ENCODE measurements at places on chromosomes 2 and 18.
A peak's percentile ranks its signal among the peaks of the same experiment; 100 is the strongest.

DNA sequence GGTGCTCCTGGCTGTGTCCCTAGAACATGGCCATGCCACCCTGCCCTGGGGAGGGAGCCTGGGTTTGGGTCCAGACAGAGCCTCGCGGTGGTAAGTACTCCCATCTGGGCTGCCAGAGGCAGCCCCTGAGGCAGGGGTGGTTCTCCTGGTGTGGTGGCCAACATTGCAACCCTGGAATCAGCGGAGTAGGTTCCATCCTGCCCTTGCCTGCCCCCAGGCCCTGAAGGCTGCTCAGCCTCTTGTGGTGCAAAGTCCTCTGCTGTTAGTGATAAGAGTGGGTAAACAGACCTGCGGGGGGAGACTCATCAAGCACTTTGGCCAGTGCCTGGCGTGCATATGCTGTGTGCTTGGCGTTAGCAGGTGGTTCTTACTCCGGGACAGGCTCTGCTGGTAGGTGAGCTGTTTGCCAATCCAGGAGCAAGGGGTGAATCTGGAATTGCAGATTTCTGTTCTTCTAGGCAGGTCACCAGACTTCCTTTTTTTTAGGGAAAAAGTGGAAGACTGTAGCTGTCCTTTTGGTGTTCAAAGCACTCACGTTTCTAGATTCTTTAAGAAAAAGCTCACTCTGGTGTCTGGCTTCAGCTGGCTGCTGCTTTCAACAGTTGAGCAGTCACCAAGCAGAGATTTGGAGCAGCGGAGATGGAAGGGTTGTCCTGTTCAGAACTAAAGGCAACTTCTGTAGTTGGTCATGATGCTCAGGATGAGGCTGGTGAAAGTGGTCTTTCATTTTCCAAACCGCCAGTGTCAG, 3.2 kb downstream of the CNNM3 start:
- DNase-seq = no peak

GRCh38 chr2:136362676-136363390, 244.9 kb upstream of the CXCR4 start:
- no peak for DNase-seq

DNA sequence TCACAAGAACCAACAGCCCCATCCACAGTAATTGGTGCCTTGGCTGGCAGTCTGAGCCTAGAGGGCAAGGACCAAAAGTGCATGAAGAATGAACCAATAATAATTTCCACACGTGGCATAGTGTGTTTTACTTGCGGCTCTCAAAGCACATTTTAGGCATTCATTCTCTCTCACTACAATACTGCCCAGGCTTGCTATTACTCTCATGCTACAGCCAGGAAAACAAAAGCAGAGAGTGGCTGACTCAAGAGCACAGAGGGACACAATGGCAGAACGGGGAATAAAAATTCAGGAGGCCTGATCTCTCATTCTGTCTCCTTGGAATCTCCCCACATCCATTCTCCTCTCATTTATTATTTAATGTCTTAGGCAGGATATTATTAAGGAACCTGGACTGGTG, 57.0 kb upstream of the NOL4 start:
- DNase-seq = no peak

GRCh38 chr2:74536166-74536950, 6.6 kb downstream of the HTRA2 start:
- no peak for DNase-seq

DNA sequence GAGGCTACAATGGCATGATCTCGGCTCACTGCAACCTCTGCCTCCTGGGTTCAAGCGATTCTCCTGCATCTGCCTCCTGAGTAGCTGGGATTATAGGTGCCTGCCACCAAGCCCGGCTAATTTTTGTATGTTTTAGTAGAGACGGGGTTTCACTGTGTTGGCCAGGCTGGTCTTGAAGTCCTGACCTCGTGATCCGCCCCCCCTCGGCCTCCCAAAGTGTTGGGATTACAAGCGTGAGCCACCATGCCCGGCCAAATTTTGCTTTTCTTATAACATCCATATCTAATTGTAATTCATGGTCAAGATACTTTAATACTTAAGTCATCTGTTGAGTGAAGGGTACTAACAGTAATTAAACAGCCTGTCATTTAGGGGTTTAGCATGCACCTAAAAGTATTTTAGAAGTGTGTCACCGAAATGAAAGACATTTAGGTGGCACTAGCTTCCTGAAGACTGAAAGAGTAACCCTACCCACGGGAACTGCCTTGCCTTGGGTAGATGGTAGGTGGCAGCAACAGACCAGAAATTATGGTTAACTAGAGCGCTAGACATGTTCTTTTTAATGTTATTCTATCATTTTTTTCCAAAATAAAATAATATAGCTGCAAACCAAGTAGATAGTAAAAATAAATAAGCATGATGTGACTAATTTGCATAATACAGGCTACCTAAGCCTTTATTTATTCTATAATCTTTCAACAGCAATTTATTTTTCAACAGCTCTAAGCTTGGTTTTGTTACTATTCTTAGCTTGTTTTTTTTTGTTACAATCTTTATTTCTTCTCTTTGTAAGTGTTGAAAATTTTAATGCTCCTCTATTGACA, 8.6 kb upstream of the ACYP2 start:
- DNase-seq = peak; percentile 23

DNA sequence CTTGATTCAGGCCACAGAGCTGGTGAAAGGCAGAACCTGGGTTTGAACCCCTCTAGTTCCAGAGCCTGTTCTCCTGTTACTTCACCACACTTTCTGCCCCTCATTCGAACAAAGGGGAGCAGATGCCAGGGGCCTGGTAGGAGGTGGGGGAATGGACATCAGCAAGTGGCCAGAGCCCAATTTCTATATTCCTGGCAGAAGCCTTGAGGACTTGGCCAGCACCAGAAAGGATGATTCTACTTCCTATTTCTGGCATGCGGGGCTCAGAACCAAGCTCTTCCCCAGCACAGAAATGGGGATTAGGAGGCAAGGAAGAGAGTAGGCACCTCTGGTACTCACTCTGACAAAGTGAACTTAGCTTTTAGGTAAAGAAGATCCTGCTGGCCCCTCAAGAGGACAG, 49.3 kb downstream of the ADD2 start:
- DNase-seq = no peak

DNA sequence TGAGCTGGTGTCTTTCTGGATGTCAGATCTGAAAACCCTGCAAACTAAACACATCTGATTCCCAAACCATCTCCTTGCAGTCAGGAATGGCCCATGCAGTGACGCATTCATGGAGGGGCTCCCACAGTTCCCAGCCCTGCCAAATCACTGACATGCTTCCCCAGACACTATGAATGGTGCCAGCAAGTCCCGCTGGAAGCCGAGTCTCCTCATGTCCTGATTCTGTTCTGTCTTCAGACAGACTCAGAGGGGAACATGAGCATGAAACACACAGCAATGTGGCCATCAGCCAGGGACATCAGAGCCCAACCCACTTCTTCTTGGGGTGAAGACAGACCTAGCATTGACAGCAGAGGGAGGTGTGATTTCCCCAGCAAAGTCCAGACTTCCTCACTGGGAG, 83.7 kb downstream of the TTC32 start:
- DNase-seq = no peak

DNA sequence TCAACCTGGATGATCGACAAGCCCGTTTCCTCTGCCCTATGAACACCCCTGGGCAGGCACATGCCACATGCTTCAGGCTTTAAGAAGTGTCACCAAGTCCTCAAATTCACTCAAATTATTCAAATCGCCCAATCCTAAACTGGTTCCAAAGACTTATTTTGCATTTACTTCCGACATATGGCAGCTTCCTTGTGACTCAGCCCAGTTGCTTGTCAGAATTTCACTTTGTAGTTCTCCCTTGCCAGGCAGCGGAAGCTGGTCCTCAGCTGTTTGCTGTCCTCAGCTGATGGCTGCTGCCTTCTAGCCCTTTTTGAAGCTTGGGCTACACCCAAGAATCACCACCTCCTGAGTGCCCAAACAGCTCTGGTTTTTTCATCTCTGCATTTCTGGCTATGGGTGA, 105.4 kb upstream of the LMAN1 start:
- DNase-seq = no peak

DNA sequence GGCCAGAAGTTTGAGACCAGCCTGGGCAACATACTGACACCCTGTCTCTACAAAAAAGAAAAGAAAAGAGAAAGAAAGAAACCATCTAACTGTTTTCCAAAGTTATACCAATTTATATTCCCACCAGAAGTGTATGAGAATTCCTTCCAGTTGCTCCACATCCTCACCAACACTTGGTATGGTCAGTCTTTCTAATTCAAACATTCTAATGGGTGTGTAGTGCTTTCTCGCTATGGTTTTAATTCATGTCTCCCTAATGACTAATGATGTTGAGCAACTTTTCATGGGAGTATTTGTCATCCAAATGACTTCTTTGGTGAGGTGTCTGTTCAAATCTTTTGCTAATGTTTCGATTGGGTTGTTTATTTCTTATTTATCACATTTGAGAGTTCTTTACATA, 10.5 kb upstream of the B3GNT7 start:
- no peak for DNase-seq

DNA sequence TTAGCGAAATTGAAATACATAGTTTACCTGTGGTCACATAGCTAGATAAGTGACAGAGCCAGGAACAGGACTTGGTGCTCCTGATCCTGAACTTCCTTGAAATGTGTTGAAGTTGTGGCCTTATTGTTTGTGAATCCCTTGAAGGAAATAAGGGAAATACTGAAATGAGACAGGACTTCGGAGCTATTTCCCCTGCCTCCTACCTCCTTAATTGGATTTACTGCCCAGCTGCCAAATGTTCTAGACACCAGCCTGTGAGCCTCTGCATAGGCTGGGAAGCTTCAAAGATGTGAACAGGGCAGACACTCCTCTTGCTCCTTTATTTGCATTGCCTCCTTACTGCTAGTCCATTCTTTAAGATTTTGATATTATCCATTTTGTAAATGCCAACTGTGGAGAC, 135.2 kb downstream of the PRPF40A start:
- no peak for DNase-seq

DNA sequence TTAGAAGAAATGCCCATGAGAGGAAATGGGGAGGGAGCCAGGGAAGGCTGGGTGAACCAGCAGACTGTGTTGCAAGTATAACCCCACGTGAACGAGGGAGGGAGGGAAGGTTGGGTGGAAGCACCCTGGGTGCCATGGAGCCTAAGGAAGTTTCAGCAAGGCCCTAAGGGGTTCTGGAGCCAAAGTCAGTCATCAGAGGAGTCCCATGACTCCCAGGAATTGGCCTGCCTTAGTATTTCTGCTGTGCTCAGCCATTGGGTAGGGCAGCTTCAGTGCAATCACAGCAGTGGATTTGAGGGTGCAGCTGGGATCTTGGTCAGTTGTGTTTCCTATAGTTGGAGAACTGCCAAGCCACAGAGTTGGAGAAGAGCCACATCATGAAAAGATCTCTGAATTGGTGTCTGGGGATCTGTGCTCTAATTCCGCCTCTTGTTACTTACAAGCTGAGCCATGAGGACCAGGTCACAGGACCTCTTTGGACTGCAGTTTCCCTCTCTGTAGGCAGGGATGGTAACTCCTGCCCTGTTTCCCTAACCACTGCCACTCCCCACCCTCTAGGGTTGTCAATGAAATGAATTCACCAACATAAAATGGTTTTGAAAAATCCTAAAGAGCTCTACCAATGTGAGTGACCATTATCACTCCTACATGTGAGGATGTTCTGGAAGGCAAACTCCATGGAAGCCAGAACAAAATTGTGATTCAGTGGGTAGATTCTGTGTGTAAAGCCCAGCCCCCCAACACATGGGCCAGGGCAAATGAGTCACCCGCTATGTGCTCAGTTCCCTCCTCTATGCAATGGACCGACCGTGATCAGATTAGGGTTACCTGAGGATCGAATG, 108.9 kb downstream of the CLIP4 start:
- no peak for DNase-seq

DNA sequence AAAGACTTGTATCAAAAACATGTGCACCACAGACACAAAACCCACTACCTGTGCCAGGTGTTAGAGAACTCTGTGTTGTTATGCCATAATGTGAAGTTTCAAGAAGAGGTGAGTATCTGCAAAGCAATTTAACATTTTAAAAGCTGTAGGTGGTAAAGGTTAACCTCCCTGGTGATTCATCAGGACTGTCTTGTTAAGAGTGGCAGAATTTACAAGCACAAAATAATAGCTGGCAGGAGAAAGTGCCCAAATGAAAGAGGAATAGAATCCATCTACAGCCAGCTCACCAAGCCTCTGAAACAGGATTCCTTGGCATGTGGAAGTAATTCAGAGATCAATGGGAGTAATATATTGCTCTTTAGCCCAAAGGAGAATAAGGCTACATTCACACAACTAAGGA, 230.7 kb downstream of the AFF3 start:
- DNase-seq = no peak

DNA sequence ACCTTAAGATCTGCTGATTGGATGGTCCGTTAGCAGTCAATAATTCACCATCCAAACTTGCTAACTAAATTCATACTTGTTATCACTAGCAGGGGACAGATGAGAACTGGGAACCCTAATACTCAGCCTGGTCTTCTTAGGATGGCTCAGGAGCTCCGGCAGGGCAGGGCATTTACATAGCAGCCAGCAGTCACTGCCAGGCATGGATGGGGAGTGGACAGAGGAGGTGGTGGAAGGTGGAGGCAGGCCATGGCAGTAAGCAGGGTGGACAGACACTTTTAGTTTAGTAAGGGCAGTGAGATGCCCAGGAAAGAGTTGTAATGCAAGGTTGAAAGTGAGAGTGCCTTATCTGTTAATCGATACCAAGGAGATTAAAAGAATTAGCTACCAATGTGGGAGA, 392.2 kb upstream of the CHST9 start:
- DNase-seq = no peak

- no peak for DNase-seq
These were observed 1.3 kb upstream of the YWHAQ start for GRCh38 chr2:9631878-9632700.

GRCh38 chr18:8615397-8616027, 6.3 kb downstream of the RAB12 start:
- DNase-seq = peak; percentile 69

DNA sequence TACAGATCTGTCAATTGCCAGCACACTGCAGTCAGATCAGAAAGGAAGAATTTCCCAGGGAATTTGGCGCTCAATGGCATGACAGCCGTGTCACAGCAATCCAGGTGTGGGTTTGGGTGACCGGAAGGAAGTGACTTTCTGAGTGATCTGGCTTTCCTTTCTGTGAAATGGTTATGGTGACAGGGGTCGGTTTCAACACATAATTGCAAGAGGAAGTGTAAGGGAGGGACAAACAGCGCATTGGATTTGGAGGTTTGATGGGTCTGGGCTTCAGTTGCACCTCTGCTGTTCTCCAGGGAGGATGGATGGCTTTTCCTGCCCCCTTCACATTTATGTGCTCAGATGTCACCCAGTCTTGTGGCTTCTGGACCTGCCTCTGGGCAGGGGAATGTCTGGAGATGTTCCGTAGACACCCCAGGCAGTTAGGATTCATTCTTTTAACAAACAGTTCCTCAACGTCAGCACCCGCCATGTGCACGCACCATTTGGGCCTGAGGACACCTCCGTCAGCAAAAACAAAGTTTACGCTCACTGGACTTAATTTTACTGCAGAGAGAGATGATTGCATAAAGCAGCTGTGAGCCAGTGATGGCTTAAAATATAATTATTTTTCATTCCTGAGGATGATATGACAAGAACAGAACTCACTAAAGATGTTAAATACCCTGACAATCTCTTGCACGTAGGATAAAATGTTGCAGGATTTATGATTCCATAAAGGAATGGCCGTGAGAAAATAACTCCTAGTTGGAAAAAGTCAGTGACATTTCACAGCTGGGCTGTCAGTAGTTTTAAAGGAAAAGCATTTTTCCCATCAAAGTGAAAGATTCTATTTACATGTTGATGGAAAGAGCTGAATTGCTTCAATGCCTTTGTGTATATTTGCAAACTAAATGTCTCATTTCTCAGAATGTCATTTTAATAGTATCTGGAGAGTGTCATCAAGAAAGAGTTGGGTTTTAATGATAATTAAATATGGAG, 36.9 kb downstream of the MBP start:
- DNase-seq = no peak

GRCh38 chr2:25879133-25879730, 945 bp upstream of the ASXL2 start:
- DNase-seq = peak; percentile 4

Data from amniotic stem cell (primary cell).